Activated CD8-positive, alpha-beta memory T cell treated with anti-CD3 and anti-CD28 coated beads for 1 hour (primary cell): ENCODE measurements at places on chromosomes 2 and 18.

GRCh38 chr2:144514616-144515091, 5.3 kb downstream of the ZEB2 start:
- DNase-seq: no peak

- no peak for DNase-seq
Observed at GRCh38 chr2:7766088-7766722, 849.0 kb downstream of the RNF144A start.

GRCh38 chr2:151071382-151071781, 190.3 kb downstream of the RBM43 start:
- DNase-seq: no peak

DNA sequence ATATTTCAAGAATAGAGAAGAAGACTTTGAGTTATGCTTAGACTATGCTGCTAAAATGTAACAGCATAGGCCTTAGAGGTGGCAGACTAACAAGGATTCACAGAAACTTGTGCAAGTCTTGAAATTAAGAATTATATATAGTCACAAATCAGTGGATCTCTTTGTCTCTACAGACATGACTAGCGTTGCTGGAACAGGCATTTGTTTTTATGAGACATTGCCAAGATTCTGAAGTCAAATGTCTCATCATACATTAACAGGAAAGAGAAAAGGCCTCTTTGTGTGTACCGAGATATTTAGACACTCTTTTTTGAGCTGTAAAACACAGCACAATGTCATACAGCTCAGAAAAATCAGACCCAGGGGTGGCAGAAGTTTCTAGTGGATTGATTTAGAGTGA, 207.1 kb downstream of the TMX3 start:
- DNase-seq: no peak

DNA sequence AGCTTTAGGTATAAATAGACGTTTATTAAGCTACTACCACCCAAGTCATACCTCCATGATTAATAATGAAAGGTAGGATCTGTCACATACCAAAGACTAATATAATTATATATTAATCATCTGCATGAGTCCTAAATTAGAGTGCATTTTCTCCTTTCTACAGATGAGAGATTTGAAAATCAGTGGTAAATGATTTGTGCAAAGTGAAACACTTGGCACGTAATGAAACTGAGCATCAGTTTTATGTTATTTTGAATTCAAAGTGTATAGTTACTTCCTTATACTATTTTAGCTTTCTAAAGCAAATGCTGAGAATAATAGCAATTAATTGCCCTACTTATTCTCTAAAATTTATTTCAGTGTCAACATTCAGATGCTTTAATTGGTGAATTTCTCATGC, 615.3 kb downstream of the TRIB2 start:
- no peak for DNase-seq

- DNase-seq: no peak
Observed at GRCh38 chr18:54880395-54881105, 52.3 kb downstream of the RAB27B start.

DNA sequence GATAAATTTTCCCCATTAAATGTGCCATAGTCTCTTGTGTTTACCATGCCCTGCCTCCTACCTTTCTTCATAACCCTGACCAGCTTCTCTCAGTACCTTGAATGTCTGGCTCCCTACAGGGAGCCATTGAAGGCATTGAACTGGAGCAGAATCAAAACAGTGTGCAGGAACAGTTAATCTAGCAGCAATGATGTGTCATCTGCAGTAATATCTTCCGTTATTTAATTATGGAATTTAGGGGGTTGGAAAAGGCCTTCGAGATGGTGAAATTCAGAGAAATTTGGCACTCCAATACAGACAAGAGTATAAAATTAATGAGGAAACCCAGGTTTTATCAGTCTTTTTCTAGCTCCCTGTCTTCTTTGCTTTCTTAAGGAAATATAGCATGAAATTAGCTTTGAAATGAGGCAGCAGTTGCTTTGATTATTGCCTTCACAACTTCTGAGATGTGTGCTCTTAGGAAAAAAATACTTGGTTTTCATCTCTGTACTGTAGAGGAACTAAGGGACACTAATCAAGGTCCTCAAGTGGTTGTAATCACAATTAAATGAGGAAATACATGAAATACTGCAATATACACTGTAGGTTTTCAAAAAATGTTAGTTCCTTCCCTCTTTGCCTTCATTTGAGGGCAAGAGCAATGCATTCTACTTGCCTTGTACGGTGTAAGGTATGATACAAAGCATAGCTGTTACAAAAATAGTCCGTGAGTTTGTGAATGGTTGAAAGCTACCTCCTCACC, 369.1 kb downstream of the SETBP1 start:
- no peak for DNase-seq

DNA sequence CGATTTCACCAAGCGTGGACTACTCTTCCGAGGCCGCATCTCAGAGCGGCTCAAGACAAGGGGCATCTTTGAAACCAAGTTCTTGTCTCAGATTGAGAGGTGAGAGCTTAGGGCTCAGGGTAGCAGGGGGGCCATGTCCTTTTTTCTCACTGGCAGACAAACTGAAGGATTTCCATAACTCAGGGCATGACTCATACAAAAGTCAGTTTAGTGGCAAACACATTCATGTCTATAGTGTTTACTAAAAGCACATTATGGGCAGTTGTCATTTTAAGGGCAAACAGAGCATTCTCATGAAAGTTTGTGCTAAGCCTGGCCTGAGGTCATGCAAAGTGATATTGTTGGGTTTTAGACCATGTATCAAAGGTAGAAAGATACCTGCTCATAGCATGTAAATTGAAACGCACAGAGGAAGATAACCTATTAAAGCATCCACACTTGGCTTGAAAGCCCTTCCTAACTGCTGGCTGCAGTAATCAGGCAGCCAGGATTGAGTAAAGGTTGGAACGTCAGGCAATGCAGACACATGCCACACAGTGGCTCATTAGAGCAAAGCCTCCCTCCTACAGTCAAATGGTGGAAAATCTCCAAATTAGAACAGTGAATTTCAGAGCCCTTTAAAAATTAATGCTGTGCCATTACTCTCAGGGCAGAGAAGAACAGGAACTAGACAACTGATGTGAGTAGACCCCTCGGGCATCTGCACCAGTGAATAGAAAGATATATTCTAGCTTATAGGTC, 54.2 kb downstream of the HK2 start:
- no peak for DNase-seq

- DNase-seq: no peak
Observed at GRCh38 chr2:176461809-176462670, 192.8 kb downstream of the MTX2 start.

- no peak for DNase-seq
Observed at GRCh38 chr2:144237108-144237507, 282.8 kb downstream of the ZEB2 start.
